ENCODE measurements at places on chromosomes 5 and 9.

DNA sequence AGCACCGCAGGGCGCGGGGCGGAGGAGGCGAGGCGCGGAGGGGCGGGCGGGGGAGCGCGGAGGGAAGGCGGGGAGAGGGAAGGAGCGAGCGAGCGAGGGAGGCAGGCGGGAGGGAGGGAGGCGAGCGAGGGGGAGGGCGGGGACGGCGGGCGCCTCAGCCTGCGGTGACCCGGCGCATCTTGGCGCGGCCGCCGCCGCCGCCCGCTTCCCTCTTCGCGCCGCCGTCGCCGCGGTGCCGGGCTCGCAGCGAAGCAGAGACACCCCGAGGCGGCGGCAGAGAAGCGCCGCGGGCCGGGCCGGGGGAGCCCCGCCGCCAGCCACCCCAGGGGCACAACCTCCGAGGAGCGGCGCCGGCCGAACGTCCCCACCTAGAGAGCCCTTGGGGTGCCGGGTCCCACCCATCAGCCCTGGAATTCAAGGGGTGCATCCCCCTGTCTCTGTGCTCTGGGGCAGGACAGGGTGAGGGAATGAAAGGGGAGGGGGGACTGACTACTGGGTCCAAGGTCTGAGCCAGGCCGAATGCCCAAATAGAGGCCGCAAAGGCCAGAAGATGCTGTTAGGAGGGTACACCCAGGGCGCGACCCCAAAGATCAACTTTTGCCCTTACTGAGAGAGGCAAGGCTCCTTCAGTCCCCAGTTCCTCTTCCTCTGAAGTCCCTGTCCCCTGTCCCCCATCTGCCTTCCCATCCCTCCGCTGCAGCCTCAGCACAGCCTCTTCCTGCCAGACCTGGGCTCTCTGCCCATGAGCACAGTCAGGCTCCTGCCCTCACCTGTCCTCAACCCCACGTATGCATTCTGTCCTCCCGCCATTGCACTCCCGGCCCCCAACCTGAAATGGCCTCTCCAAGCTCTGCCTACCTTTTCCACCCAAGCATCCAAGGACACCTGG is at the start of gene ADAMTS2:
Gene ADAMTS2 (minus strand): TSS at position 29 of the 889 bp plus-strand sequence. CDS start 133 bp downstream, outside the sequence.
- DNase-seq = peak; percentile 71

- peak; percentile 15 for DNase-seq
Measured at GRCh38 chr5:33964132-33964700, 20.3 kb downstream of the SLC45A2 start.

- DNase-seq = no peak
Measured at GRCh38 chr9:136627703-136628102, 35.0 kb upstream of the EGFL7 start.

GRCh38 chr5:3996707-3997336 is 401.2 kb downstream of the IRX1 start:
- DNase-seq = no peak

DNA sequence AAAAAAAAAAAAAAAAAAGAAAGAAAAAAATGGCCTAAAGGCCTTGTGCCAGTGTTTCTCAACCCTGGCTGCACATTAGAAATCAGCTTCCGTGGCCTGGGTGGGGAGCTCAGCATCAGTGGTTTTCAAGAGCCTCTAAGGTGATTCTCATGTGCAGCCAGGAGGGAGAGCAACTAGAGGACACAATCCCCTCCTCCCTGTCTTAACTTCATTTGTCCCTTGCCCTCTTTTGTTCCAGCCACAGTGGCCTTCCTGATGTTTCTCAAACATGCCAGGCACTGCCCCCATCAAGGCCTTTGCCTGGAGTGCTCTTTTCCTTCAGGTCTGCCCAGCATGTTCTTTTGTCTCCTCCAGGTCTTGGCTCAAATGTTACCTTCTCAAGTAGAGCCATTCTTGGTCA is 42.4 kb downstream of the HOMER1 start:
- DNase-seq = no peak

- no peak for DNase-seq
Measured at GRCh38 chr9:96258967-96259366, 43.0 kb downstream of the HSD17B3 start.

GRCh38 chr5:17315710-17316221 is 98.3 kb downstream of the BASP1 start:
- peak; percentile 74 for DNase-seq

DNA sequence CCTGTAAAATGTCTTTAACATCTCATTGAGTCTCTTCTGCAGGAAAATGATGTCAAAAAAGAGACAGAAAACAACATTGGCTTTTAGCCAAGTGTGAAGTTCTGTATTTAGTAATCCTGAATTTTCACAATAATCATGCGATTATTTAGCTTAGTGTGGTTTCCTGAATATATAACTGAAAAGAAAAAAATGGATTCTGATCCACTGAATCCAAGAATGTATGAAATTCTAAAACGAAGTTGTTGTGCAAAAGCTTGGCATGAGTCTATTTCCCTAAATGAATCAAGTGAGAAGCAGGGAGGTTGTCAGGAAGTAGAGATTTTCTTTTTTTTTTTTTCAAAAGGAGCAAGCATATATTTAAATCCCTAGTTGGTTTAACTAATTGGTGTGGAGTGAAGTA is 145.9 kb upstream of the CDH6 start:
- no peak for DNase-seq

- DNase-seq = no peak
Measured at GRCh38 chr9:104482921-104483570, 21.0 kb upstream of the OR13F1 start.

GRCh38 chr9:37027582-37028419 is 6.3 kb downstream of the PAX5 start:
- DNase-seq = peak; percentile 90

DNA sequence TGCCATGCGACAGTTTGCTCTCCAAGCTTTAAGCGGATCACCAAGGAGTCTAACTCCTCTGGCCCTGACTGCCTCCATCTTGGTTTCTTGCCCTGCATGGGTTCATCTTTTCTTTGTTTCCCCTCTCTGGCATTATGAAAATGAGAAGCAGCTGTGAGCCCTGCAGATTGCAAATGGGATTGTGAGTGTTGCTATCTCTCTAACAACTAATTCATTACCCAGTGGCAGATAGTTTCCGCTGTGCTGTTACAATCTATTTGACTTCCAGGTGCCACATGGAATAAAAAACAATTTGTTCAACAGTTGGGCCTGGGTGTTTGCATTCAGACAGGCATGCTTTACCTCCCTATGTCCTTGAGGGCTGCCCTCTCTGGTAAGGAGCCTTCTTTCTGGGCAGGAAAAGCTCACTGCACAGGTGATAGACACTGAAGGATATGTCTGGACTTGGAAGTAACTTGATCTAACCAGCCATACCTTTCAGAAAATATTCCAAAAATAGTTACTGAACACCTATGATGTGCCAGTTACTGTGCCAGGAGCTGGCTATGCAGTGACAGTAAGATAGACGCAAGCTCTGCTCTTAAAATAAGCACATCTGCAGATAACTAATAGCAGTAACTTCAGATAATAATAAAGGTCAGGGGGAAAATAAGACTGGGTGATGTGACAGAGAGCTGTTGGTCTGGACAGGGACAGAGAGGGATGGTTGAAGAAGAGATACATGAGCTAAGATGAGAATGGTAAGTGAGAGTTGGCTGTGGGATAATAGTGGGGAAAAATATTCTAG is 40.1 kb downstream of the GRIA1 start:
- DNase-seq = no peak

- peak; percentile 52 for DNase-seq
Measured at GRCh38 chr9:14215614-14216013, 98.3 kb downstream of the NFIB start.

DNA sequence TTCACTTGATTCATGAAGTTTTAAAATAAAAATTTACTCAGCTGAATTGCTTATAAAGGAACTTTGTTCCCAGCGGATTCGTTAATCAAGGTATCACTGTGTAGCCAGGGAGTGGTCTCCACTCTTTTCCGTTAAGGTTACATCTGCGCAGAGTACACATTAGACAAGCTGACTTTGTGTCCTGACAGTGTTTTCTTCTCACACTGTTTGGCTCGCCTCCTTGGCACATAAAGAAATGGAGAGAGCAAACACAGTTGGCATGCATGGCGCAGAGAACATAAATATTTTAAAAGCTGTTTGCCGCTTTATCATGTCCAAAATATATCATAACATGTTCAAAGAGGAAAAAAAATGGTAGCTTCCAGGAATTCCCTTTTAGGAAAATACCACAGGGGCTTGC is 153.2 kb downstream of the EDIL3 start:
- no peak for DNase-seq

- DNase-seq = no peak
Measured at GRCh38 chr9:93319992-93320500, 131.4 kb upstream of the FAM120A start.

GRCh38 chr9:16265688-16266087 is 604.8 kb downstream of the BNC2 start:
- no peak for DNase-seq

DNA sequence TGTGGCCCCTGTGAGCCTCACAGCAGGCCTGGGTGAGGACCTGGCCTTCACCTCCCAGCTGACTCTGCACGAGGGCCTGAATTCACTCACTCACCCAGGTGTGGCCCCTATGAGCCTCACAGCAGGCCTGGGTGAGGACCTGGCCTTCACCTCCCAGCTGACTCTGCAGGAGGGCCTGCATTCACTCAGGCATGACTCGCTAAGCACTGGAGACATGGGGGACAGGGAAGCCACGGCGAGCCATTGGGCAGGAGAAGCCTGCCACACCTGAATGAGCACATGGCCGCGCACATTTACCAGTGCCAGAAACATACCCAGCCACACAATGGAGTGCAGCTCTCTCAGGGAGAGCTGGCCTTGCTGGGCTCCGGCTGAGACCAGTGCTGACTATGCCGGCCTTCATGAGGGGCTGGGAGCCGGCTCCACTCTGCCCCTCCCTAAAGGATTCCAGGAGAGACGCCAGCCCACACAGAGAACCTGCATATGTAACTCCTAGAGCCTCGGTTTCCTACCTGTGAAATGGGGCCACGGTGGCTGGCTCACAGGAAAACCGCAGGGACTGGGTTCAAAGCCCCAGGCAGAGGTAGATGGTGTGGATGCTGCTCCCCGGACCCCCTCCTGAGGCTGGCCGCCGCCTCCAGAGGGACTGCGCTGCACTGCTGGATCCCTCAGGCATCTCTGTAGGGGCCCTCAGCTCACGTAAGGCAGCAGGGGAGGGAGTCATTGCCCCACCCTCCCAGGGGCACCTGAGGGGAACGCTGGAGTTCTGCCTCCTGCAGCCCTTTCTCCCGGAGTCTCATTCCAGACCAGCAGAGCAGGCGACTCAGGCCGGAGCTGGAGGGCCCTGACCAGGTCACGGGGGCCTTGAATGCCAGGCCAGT is 7.2 kb downstream of the ADAMTS2 start:
- no peak for DNase-seq

- no peak for DNase-seq
Measured at GRCh38 chr9:125404733-125405132, 143.1 kb downstream of the GAPVD1 start.

DNA sequence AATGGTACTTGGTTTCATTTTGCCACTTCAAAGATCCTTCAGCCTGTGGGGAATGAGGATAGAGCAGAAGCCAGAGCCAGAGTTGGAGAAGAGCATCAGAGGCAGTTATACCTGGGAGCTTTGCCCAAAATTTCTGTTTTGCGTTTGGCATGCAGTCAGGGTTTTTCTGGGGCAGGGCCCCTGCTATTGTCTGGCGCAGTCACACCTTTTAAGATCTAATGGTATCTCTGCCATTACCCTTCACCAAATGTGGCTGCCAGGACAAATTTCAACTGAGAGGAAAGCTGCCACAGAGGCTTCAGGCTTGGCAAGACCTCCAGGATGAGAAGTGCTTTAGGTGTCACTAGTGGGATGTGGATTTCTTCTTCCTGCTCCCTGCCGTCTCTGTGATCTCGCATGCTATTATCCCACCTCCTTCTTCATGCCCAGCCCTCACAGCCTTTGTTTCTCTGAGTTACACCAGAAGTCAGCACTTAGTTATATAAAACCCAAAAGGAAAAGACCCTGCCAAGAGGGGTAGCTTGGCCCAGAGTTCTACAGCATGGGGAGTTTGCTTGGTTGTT is 357.0 kb downstream of the TLE4 start:
- DNase-seq = no peak

- no peak for DNase-seq
Measured at GRCh38 chr5:16487456-16487855, 21.9 kb upstream of the ZNF622 start.

DNA sequence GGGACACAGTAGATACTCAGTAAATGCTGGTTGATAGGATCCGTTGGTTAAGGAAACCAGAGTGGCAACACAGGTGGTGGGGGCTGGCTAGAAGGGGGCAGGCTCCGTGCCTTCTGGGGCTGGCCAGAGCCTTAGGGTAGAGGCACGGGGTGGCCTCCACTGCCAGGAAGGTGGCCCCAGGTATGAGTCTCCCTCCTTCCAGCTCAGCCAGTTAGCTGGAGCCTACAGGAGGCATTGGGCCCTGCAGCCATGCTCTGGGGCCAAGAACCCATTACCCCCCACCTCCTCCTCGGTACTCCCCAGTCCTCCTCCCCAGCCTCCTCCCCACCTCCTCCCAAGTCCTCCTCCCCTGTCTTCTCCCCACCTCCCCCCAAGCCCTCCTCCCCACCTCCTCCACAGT is 27.7 kb downstream of the CXXC5 start:
- DNase-seq = no peak

DNA sequence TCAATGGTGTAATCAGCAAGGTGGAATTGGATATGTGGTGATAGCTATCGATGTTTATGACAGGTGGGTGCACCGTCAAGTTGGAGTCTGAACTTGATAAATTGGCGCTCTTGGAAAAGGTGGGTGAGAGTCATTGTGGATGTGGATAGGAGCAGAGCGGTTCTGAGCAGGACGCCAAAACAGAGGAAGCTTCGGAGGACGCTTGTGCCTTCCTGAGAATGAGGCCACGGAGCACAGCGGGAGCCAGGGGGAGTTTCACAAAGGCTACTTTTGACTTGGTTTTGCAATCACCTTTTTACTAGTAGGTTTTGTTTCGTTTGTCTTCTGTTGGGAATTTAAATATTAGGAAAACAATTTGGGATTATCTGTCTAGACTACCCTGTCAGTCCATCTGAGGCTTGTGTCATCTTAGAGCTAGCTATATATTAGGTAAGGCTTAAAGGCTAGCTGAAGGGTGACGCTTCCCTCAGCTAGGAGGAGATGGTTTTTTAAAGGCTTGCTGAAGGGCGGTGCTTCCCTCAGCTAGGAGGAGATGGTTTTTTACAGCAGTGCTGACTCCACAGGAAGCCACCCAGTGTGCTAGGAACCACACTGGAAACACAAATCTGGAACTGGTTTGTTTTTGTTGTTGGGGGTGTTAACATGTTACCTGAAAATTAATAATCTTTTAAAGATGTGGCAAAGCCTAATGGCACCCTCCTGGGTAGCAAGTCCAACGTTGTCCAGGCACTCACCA is 142.4 kb upstream of the IRX4 start:
- no peak for DNase-seq

DNA sequence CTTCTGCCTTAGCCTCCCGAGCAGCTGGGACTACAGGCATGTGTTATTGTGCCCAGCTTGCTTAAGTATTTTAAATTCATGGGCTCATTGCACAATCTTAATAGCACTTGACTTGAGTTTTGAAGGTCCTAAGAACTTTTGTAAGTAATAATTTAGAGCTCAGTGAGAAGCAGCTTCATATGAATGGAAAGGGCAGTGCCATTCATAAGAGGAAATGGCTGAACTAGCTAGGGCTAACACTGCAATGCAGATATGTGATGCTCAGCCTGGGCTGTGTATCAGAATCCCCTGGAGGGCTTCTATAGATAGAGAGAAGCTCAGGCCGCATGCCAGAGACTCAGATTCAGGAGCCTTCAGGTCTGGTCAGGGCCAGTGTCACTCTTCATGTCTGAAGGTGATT is 295.5 kb upstream of the DAP start:
- DNase-seq = no peak
